ENCODE measurements at places on chromosomes 7 and 10.
A peak's percentile ranks its signal among the peaks of the same experiment; 100 is the strongest.

DNA sequence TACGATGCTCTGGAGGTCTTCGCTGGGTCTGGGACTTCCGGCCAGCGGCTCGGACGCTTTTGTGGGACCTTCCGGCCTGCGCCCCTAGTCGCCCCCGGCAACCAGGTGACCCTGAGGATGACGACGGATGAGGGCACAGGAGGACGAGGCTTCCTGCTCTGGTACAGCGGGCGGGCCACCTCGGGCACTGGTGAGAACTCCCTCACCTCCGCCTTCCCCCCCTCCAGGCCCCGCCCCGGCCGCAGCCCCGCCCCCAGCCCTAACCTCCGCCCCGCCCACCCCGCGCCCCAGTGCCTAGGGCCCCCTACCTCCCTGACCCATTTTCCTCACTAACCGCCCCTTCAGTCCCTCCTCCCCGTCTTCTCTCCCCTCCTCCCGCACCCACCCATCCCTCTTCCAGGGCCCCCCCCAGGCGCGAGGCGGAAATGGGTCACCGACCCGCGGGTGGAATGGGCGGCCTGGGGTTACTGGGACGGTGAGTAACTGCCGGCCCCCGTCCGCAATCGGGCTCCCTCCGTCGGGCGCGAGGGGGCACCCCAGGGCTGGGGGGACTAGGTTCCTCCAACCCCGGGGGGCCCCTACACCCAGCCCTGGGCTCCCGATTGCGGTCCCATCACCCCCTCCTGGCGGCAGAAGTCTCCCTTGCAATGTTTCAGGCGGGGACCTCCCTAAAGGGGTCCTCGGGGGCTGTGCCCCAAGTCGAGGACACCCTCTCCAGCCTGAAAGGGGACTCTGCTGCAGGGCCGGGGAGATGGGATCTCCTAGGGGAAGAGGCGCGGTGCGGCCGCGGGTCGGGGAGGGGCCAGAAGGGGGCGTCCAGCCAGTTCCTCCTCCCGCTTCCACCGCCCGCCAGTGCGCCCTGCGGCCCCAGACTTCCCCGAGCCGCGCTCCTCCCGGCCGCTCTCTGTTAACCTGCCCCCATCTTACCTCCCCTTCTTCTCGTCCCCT is 2.1 kb downstream of the PCOLCE start:
- no peak for DNase-seq

GRCh38 chr7:157337316-157338149 is 729 bp downstream of the DNAJB6 start:
- peak; percentile 14 for DNase-seq

DNA sequence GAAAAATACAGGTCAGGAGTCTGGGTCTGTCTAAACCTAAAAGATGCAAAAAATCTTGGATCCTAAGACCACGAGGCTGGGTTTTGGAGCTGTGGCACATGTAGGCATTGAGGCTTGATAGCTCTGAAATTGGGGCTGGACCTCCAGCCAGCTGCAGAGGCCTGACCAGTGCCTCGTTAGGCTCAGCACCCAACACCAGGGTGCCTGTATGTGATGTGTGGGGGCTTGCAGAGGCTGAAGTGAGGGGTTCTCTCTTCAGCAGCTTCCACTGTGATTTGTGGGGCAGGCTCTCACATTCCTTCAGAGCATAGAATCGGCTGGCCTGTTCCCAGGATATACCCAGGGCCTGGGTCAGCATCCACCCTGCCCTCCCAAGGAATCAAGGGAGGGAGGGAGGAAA is 247.8 kb downstream of the BUB3 start:
- no peak for DNase-seq

GRCh38 chr10:69635428-69636272 is 5.6 kb downstream of the FAM241B start:
- DNase-seq, result no peak

DNA sequence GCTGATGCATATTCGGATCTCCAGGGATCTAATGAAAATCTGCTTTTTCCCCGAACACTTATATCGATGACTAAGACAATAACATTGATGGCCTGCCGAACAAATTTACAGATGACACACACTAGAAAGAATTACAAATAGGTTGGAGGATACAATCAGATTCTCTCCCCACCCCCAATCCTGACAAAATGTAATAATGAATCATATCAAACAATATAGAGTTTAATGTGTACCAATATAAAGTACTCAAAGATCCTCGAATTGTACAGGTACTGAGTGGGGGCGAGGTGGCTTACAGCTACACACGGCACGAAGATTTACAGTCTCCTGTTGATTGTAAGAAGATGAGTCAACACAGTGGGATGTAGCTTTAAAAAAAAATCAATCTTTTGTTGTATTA is 182.7 kb upstream of the MKLN1 start:
- no peak for DNase-seq

GRCh38 chr10:89438525-89438924 is 24.2 kb downstream of the IFIT5 start:
- DNase-seq, result no peak

DNA sequence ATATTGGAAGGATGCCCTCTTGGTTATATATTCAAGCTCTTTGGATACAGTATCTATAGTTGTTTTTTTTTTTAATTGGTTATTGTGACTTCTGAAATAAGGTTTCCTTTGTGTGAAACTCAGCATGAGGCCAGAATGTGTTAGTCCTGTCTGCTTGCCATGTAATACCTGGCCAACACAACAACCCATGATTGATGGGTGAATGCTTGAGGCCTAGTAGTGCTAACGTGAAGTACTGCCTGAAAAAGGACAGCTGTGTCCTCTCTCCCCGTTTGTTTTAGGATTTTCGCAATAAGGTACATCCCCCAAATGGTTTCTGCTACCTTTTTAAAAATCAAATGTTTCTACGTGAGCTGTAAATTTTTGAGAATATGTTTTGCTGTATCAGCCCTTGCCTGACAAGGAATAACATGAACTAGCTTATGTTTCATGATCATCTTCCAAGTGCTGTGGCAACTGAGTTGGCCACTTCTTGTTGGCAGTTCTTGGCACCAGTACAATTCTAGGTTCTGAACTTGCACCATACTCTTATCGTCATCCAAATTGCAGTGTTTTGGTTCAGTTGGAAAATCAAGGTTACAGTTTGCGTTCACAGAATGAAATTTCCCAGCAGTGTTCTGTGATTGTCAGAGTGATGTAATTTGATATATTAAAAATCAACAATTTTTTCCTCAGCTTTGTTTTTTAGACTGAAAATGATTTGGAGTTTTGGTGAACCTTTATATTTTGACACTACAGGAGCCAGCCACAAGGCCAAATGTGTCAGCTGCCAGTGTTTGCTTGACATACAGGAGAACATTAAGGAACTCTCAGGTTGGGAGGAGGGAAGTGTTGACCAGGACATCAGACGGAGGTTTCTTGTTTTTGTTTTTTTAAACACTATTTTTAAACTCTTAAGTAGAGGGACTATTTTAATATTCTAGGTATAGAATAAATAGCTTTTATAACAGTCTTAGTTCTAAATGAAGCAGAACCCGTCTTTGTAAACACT is 13.5 kb upstream of the ASCC1 start:
- DNase-seq, result no peak

DNA sequence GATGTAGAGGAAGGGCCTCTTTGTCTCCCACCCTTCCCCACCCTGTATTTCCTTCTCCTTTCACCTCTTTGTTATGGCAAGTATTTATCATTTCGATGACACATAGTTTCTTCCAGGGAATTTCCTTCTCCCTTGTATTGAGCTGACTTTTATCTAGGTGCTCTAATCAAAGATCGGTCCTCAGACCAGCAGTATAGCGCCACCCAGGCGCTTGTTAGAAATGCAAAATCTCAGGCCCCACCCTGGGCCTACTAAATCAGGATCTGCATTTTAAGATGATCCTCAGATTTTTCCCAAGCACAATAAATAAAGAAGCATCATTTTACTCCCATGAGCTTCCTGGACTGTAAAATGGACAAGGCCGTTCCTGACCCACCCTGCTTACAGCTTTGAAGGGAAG is 12.0 kb upstream of the GOT1 start:
- DNase-seq, result no peak

GRCh38 chr7:135240441-135240840 is 6.8 kb downstream of the STRA8 start:
- DNase-seq, result no peak

GRCh38 chr10:8444630-8445029 is 390.1 kb downstream of the GATA3 start:
- peak; percentile 12 for DNase-seq

- DNase-seq, result no peak
These were observed 51.9 kb downstream of the ZNF365 start for GRCh38 chr10:62426086-62426485.

DNA sequence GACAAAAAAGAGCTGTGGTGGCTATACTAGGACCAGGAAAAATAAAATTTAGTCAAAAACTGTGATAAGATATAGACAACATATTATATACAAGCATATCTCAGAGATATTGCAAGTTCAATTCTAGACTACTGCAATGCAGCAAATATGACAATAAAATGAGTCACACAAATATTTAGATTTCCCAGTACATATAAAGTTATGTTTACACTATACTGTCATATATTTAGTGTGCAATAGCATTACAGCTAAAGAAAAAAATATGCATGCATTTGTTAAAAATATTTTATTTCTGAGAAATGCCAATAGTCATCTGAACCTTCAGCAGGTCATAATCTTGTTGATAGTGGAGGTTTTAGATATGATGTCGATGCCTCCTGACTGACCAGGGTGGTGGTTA is 72.1 kb downstream of the AKR1C4 start:
- no peak for DNase-seq

- DNase-seq, result no peak
These were observed 544 bp downstream of the TSPAN33 start for GRCh38 chr7:129144834-129145668.

- DNase-seq, result no peak
These were observed 1.9 kb downstream of the SEMA4G start for GRCh38 chr10:100970914-100971811.

- DNase-seq, result no peak
These were observed 86.1 kb downstream of the LHPP start for GRCh38 chr10:124547647-124548168.

- no peak for DNase-seq
These were observed 1.4 kb upstream of the PKD1L1 start for GRCh38 chr7:47949703-47950102.

DNA sequence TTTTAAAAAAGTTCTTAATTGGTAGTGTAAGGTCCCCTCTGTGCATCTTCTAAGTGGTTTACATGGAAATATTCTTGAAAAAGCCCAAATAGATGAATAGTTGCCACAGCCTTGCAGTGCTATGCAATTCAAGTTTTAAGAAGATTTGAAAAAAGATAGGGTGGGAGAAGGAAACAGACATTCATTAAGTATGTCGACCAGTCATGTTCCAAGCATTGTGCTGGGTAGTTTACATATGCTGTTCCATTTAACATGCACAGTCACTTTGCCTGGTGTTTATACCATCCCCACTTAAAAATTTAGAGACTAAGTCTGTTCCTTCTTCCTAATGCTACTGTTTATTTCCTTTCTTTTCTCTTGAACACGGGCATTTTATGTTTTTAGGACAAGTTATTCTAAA is 28.1 kb upstream of the NAMPT start:
- DNase-seq, result no peak

Data from stimulated activated CD8-positive, alpha-beta memory T cell treated with anti-CD3 and anti-CD28 coated beads, Interleukin-7, amount 100 ng/mL, for 1 hour (primary cell).